ENCODE measurements at places on chromosomes 1 and 21. TPM values are rescaled to one million over a fixed set of nuclear protein-coding genes. Genes with fewer than 3 reads are reported as not detected.

DNA sequence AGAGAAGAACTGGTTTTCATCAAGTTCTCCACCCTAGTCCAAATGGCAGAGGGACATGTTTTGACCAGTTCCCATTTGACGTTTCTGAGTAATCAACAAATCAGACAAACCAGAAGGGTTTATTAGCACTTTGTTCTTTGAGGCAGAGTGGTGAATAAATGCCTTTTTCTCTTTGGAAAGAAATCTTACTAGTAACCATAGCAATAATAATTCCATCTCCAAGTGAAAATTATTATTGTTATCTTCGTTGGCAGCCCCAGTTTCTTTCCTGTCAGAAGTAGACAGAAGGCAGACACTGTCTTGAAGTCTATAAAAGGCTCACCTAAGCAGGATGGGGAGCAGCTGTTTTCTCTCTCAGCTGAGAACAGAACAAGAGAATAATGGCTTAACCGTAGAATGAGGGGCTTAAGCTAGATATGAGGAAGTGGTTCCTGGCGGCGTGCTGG, 391.6 kb downstream of the PBX1 start:
- no peak for DNase-seq
- peaks cover 12% of the 10 kb centered on the region for H3K36me3 ChIP-seq

DNA sequence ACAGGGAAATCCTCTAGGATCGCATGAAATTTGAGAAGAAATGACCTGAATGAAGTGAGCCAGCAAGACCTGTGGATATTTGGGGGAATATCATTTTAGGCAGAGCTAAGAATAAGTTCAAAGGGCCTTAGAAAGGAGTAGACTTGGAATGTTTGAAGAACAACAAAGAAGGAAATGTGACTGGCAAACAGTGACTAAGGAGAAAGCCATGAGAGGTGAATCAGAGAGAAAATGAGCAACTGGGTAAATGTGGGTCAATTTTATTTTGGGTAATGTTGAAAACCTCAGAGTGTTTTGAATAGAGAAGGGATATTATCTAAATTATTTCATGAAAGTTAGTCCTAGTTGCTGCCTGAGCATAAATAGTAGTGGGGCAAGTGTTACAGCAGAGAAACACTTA, 672.8 kb downstream of the LMO4 start:
- DNase-seq: no peak
- H3K27ac ChIP-seq: no peak overlapping the region
- H3K4me3 ChIP-seq: no peak overlapping the region
- no peaks in the 10 kb centered on the region for H3K4me1 ChIP-seq

GRCh38 chr1:168717906-168718891, 10.8 kb downstream of the DPT start:
- no peak overlapping the region for H3K4me3 ChIP-seq
- no peaks in the 10 kb centered on the region for H3K27me3 ChIP-seq
- no peaks in the 10 kb centered on the region for H3K4me1 ChIP-seq
- H3K36me3 ChIP-seq: no peaks in the 10 kb centered on the region
- DNase-seq: no peak
- H3K27ac ChIP-seq: no peak overlapping the region

GRCh38 chr1:51643362-51643761, 26.5 kb downstream of the OSBPL9 start:
- no peak overlapping the region for H3K4me3 ChIP-seq
- peak overlapping the region; percentile 93 for H3K27ac ChIP-seq
- peaks cover 10% of the 10 kb centered on the region for H3K36me3 ChIP-seq
- no peaks in the 10 kb centered on the region for H3K27me3 ChIP-seq

GRCh38 chr1:85240174-85240601, 19.3 kb downstream of the C1orf52 start:
- H3K4me3 ChIP-seq: no peak overlapping the region
- no peaks in the 10 kb centered on the region for H3K27me3 ChIP-seq
- peak overlapping the region; percentile 92 for H3K27ac ChIP-seq
- H3K36me3 ChIP-seq: no peaks in the 10 kb centered on the region
- peaks cover 36% of the 10 kb centered on the region for H3K4me1 ChIP-seq

HES4 gene
- total RNA-seq: 87.7 TPM

GRCh38 chr1:145884675-145885074, 991 bp downstream of the ANKRD35 start:
- no peak overlapping the region for H3K27ac ChIP-seq
- H3K36me3 ChIP-seq: no peaks in the 10 kb centered on the region
- DNase-seq: no peak

THEM5 gene
- not detected for total RNA-seq

All from mesothelial cell of epicardium (in vitro differentiated cells).